Coronary artery (tissue), 2 donors: ENCODE measurements at places on chromosomes 12 and 14.

GRCh38 chr14:73003681-73004080, 23.2 kb downstream of the ZFYVE1 start:
- DNase-seq: no peak

- DNase-seq: peak; percentile 88
Measured at GRCh38 chr12:89353823-89354611, 1.7 kb upstream of the DUSP6 start.

- no peak for DNase-seq
Measured at GRCh38 chr14:58918066-58918738, 270.3 kb upstream of the DAAM1 start.

GRCh38 chr12:4250691-4251090, 22.9 kb upstream of the CCND2 start:
- DNase-seq: peak; percentile 62

- no peak for DNase-seq
Measured at GRCh38 chr14:64944041-64944440, 1.5 kb upstream of the GPX2 start.

GRCh38 chr12:92554158-92555073, 148.4 kb upstream of the PLEKHG7 start:
- no peak for DNase-seq

DNA sequence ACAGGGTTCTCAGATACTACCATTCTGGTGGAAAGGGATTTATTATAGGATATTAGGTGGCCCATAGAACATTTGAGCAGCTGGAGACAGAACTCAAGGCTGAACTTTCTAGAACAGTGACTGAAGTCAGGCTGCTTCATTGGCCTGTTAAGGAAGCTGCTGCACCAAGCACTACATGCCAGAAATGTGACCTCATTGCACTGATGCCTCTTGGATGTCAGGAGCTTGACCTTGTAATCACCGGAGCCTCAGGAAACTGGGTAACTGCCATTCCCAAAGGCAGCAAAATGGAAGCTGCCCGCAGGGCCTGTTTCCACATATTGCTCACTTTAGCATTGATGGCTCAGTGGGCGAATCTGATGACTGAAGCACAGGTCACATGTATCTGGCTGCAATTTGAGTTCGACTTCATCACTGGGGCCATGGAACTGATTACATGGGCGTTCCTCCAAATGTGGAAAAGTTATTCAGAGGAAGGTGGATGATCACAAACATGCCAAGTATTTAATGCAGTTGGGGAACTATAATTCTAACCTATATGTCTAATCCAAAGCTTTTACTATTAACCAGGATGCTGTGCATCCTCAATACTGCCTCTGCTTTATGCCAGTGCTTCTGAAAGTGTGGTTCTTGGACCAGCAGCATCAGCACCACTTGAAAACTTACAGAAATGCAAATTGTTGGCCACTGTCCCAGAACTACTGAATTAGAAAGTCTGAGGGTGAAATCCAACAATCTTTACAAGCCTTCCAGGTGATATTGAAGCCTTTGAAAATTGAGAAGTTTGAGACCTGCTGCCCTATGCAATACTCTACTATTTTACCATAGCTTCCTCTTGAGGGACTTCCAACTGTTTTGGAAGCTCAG, 337.2 kb upstream of the NAV3 start:
- DNase-seq: no peak

DNA sequence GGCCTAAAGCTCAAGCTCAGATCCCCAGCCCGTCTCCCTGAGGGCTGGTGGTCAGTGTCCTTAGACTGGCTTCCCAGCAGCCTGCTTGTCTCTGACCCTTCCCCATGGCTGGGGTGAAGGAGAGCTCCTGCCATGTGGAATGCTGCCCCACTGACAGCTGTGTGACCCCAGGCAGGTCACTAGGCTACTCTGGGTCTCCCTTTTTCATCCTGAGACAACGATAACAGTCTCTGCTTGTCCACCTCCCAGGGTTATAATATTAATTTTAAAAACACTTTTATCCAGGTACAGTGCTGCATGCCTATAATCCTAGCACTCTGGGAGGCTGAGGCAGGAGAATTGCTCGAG, 47.3 kb downstream of the SYNE3 start:
- DNase-seq: no peak

- DNase-seq: no peak
Measured at GRCh38 chr12:59066445-59066844, 146.1 kb upstream of the LRIG3 start.

DNA sequence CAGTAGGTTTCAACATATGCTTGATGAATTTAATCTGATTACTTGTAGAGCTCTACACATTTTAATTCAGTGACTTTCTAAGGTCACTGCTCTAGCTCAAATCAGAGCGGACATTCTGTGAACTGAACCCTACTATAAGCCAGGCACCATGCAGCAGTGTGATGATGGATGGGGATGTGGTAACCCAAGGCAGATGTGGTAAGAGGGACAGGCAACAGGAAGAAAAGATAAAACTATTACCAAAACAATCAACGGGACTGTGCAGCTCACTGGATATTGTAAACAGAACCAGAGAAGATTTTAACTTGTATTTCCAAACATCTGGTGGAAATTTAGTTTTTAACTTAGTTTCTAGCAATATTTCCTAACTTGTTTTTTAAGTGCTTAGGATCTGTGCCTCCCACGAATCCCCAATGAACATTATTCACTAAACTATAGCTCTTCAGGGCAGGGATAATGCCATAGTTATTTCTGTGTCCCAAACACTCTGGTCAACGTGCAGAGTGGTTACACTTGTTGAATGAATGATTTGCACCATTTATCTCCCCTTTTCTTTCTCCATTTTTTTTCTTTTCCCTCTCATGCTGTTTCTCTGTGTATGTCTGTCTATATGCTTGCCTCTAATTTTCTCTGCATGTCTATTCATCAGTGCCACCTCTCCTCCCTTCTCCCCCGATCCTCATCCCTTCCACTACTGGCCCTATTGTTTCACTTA, 3.0 kb downstream of the ERO1A start:
- DNase-seq: no peak

- no peak for DNase-seq
Measured at GRCh38 chr12:64826234-64826633, 1.8 kb downstream of the TBC1D30 start.
